ENCODE measurements at places on chromosomes 2 and 18.

DNA sequence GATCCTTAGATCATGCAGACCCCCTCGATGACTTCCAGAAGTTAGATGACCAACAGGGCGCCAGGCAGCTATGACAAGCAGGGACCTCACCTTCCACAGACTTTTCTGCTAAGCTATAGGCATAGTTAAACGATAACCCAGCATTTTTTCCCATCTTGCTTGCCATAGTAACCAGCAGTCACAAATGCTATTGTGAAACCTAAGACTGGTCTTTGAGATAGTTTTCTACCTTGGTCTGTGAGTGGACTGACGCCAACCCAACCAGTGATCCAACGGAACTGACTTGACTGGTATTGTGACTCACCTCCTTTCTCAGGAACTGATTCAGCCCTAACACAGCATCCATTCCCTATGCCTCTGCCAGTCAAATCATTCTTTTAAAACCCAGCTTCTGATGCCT lies 361.2 kb downstream of the LRRTM4 start:
- DNase-seq = no peak

GRCh38 chr18:57640749-57641148 lies 19.1 kb upstream of the NARS1 start:
- peak; percentile 51 for DNase-seq

GRCh38 chr2:62036761-62037250 lies 131.3 kb downstream of the COMMD1 start:
- DNase-seq = no peak

GRCh38 chr18:57131101-57131500 lies 15.8 kb upstream of the BOD1L2 start:
- no peak for DNase-seq

DNA sequence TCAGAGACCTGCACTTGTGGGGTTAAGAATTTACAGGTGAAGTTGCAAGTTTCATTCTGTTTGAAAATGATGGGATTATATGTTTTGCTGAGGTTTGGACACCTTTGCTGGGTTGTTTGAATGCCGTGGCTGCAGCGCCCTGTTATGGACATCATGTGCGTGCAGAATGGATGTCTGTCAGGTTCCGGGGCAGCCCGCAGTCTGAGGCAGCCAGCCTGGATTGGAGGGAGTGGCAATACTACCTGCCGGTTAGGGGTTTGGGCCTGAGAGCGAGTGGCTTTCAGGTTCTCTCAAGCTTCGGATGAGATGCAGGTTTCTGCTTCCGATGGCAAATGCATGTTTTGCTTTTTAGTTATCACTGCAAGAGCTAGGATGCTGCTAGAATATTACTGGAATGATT lies 1.1 kb downstream of the CASP8 start:
- no peak for DNase-seq
